ENCODE measurements at places on chromosomes 4 and X.

- peak; percentile 64 for DNase-seq
Observed at GRCh38 chrX:54807524-54808108, at the start of gene MAGED2. TSS of gene MAGED2 (plus strand) at chrX:54807745. CDS start at chrX:54809332, 1,587 bp downstream.

DNA sequence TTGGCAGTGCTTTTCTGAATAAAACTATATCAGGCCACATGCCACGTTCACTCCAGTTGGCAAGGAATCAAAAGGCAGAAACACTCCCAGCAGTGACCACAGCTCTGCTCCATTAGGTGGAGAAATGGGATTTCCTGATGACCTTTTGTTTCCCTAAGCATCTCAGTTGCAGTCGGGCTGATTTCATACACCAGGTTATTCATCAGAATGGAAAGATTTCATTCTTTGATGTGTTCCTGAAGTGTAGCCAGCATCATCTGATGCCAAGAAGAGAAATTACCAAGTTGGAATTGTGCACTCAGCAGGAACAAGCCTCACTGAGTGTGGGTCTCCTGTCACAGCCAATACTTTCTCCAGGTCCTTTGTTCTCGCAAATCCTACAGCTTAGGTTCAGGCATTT, 193.7 kb downstream of the SPATA18 start:
- no peak for DNase-seq

DNA sequence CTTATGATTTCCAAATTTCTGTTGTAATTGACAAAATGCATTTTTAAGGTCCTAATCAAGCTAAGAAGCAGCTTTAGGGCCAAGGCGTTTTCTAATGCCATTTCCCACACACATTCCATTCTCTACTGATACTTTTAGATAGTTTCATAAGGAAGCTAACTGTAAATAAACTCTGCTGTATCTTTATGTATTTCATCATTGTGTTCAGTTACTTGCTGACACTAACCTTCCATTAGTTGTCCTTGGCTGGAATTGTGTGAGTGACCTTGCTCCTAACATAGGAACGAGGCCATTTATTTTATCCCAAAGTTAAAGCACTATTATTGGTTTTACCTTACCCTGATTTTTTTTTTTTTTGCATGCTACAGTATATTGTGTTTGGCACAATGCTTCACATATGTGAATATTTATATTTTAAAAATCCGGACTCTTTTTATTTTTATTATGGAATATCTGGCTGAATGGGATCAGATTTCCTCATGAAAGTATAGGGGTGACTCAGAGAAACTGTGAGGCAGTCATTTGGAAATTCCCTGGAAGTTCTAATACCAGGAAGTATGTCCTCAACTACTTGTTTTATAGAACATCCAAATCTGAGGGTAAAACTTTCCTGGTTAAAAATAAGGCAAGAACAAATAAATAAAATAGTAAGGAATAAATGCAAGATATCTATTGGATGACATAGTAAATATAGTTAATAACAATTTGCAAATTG, 62.7 kb upstream of the SORBS2 start:
- no peak for DNase-seq

DNA sequence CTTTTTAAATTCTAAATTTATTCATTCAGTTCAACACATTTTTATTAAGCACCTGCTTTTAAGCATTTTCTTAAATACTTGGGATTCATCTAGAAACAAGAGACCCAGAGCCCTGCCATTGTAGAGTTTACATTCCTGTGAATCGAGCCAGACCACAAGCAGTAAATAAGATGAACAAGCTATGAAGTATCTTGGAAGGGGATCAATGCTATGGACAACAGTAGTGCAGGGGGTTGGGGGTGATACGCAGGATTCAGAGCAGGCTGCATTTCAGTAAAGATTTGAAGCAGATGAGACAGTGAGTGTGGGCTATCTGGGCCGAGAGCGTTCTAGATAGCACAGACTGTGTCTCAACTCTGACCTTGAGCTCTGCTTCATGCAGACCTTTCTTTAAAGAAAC, 35.1 kb downstream of the CLDN22 start:
- DNase-seq = no peak

DNA sequence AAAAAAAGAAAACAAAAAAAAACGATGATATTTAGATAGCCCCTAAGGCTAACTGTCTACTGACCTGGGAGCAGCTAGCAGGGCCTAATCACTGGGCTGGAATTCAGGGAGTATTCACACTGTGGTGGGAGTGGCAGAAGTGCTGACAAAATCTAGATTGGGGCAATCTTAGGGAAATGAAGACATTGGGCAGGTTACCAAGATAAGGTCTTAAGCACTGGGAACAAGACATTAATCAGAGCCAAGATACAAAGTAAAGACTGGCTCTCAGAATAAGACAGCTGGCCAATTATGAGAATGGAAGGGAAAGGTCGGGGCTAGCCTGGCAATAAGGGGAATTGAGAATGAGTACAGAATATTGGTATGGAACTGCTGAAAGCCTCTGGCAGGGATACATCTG, 100.2 kb upstream of the GRIA3 start:
- no peak for DNase-seq

- DNase-seq = no peak
Observed at GRCh38 chr4:150104404-150105027, 26.3 kb downstream of the DCLK2 start.

DNA sequence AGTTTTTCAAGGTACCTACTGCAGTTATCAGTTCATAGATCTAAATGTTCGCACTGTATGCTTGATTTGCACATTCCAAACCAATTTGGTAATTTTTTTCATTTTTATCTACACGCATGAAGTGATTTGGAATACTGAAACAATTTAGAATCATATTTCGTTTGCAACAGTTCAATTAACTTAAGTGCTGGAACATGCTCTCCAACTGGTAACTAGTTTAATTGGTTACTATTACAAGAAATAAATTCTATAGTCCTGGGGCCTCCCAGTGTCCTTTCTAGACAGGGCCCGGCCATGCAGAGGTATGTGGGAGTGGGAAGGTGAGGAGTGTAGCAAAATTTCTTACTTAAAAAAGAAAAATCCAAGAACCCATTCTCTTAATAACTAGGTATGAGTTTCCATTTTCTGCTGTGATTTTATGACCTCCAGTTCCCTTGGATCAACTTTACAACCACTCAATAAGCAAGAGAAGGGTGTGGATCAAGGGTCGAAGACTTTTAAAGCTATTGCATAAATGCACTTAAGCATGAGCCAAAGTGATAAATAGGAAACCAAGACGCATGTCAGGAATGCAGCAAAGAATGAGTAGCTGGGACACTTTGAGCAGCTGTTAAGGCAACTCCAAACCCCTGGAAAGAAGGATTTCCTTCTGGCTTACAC, 106.9 kb downstream of the PPARGC1A start:
- no peak for DNase-seq

GRCh38 chrX:39222346-39223113, 421.3 kb downstream of the MID1IP1 start:
- no peak for DNase-seq

GRCh38 chr4:155705664-155706063, 39.0 kb downstream of the GUCY1A1 start:
- DNase-seq = no peak

GRCh38 chrX:105567082-105567481, 255.3 kb upstream of the NRK start:
- DNase-seq = no peak

GRCh38 chrX:120379937-120380681, 18.2 kb downstream of the ATP1B4 start:
- no peak for DNase-seq

DNA sequence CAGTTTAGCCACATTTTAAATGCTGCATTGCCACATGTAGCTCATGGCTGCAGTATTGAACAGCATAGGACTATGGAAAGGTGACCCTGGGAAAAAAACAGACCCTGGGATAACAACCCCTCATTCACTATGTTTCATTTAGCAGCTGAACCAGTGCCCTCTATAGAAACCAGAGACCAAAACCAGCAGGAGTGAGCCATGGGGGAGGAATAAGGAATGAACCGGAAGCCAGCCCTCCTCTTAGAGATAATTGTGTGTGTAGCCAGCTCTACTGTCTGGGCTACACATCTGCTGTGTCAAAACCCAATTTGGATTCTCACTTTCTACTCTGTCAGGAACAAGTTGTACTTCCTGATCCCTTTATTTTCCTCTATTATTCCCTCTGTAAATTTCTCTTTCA, 158.5 kb upstream of the S100G start:
- no peak for DNase-seq

DNA sequence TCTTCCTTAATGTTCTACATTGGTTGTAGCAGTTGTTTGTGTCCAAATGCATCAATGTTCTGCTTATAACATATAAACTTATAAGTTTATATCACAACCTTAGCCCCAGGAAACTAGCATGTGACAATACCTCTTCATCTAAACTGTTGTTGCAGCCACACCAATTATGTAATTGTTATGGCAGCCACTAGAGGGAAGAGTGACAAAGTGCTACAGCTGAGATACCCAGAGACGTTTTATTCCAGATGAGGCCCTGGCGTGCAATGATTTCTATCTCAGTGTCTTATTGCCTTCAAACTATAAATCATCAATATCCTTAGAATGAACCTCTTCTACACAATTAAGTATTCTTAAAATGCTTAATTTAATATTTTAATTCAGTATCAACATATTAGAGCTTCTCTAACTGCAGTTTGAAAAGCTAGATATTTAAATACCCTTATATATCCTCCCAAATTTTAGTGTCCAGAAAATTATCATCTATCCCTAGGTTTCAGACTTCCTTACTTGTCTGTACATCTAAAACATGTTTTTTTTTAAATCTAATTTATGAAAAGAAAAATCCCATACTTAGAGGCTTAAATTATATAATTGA, 171.6 kb downstream of the PCDH10 start:
- DNase-seq = no peak

GRCh38 chrX:41273638-41274037, 60.3 kb upstream of the DDX3X start:
- DNase-seq = no peak

DNA sequence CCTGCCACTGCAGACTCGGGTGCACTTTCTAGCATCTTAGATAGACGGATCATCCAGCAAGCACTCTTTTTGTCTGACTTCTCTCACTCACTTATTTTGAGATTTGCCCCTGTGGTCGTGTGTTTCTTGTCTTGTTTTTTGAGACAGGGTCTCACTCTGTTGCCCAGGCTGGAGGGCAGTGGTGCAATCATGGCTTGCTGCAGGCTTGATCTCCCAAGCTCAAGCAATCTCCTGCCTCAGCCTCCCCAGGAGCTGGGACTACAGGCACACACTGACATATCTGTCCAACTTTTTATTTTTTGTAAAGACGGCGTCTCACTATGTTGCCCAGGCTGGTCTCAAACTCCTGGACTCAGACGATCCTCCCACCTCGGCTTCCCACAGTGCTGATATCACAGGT, 26.7 kb downstream of the FGFR3 start:
- no peak for DNase-seq

- no peak for DNase-seq
Observed at GRCh38 chr4:148118179-148118578, 324.0 kb downstream of the NR3C2 start.

DNA sequence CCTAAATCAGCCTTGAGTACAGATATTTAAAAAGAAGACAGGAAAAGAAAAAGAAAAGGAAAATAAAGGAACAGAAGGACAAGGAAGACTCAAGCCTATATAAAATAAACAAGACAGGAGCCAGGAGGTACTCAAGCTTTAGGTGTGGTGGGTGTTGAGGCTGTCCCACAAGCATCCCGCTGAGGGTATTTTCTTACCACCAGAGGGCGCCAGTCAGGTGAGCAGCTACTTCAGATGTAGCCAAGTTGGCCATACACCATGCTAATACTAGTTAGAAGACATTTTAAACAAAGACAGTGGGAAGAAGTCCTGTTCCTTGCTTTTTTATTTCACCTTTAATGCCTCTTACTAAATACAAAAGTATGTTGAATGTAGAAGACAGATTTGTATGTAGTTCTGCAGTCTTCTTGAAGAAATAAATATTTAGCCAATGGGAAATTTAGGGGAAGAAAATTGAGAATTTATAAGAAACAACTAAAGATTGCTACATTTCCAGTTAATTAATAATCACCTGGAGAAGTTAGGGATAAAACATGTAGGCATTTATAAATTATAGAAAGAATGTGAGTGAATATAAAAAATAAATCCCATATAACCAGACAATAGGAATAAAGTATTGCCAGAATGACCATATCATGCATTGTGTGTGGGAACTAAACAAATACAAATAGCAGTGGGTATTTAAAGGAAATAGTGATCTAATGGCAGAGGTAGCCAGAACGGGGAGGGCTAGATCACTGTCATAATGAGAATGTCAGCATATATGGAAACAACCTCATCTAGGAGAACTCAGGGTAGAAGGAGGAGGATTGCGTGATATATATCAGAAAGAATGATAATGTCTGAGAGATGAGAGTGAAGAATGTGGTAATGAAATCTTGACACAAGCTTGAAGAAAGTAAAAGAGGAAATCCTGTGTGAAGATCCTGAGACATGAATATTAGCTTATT, 71.0 kb downstream of the MTHFD2L start:
- DNase-seq = peak; percentile 65

- peak; percentile 41 for DNase-seq
Observed at GRCh38 chrX:40734971-40735324, 394 bp downstream of the MED14 start.

DNA sequence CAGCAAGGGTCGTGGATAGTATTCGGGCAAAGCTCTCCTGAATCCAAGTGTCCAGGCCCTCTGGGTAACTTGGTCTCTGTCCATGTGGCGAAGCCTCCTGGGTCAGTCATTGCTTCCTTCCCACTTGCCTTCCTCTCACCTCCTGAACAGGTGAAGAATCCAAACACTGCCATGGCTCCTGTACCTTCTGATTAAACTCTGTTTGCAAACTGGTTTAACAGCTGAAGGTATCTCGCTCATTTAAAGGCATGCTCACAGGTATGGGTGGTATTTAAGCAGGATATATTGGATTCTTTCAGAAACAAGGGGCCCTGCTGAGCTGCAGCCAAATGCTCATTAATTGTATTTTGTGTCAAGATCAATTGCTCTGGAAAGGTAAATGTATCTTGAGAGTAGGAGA, 28.2 kb downstream of the FHDC1 start:
- DNase-seq = no peak

DNA sequence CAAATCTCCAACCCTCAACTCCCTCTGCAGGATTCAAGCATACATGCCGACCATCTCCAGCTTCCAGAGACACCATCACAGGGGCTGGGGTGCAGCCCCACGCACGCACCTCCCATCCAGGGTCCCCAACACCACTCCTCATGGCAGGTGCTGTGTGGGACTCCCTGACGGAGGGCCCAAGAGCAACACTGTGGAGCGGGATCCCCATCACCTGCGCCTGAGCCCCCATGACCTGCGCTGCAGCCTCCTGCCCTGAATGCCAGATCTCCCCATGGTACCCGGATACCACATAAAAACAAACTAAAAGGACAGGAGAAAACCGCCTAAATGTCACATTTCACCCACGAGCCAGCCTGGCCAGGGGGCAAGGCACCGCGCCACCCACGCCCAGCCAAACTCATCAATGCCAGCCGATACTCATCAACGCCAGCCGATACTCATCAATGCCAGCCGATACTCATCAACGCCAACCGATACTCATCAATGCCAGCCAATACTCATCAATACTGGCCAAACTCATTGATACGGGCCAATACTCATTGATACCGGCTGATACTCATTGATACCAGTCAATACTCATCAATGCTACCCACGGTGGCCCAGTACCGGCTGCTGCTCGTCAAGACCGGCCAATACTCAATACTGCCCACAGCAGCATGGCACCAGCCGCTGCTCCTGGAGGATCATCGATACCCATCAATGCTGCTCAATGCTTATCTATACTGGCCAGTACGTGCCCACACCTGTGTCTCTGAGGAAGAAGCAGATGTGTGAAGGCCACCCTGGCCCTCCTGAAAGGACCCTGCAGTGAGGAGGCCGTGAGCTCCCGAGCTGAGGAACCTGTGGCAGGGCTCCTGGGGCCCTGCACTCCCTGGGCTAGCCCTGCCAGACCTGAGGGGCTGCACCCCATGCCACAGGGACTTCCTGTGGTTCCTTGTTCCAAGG, 6.2 kb downstream of the CTBP1 start:
- no peak for DNase-seq

All from CD4-positive, alpha-beta T cell treated with Interferon gamma for 1 hour (primary cell).